ENCODE measurements at places on chromosomes 7 and 10.

- DNase-seq = no peak
These were observed 18.5 kb downstream of the AGR2 start for GRCh38 chr7:16786257-16786656.

DNA sequence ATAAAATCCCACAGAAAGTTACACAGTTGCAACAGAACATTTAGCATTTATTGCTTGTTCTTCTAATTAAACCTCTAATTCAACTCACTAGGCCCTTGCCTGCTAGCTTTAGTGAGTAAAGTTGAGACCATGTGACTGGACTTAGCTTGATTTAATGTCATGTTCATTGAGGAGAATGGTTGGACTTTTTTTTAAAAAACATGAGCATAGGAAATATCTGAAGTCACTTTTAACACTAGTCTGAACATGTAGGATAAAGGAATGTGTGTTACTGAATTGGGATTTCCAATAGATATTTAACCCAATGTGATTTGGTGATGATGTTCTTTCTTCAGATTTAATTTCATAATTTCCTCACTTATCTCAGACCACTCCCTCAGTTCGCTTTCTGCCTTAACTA is 24.6 kb upstream of the GLCCI1 start:
- DNase-seq = no peak

DNA sequence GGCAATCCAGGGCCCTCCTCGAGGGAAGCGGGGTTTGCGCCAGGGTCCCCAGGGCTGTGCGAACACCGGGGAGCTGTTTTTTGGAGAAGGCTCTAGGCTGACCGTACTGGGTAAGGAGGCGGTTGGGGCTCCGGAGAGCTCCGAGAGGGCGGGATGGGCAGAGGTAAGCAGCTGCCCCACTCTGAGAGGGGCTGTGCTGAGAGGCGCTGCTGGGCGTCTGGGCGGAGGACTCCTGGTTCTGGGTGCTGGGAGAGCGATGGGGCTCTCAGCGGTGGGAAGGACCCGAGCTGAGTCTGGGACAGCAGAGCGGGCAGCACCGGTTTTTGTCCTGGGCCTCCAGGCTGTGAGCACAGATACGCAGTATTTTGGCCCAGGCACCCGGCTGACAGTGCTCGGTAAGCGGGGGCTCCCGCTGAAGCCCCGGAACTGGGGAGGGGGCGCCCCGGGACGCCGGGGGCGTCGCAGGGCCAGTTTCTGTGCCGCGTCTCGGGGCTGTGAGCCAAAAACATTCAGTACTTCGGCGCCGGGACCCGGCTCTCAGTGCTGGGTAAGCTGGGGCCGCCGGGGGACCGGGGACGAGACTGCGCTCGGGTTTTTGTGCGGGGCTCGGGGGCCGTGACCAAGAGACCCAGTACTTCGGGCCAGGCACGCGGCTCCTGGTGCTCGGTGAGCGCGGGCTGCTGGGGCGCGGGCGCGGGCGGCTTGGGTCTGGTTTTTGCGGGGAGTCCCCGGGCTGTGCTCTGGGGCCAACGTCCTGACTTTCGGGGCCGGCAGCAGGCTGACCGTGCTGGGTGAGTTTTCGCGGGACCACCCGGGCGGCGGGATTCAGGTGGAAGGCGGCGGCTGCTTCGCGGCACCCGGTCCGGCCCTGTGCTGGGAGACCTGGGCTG is 26.0 kb downstream of the PRSS2 start:
- peak; percentile 45 for DNase-seq

GRCh38 chr10:132375116-132375794 is 21.7 kb upstream of the PWWP2B start:
- DNase-seq = no peak

- peak; percentile 60 for DNase-seq
These were observed 40.0 kb upstream of the KMT2E start for GRCh38 chr7:104973909-104974415.

GRCh38 chr10:103888113-103888841 is 29.7 kb downstream of the STN1 start:
- DNase-seq = peak; percentile 79

DNA sequence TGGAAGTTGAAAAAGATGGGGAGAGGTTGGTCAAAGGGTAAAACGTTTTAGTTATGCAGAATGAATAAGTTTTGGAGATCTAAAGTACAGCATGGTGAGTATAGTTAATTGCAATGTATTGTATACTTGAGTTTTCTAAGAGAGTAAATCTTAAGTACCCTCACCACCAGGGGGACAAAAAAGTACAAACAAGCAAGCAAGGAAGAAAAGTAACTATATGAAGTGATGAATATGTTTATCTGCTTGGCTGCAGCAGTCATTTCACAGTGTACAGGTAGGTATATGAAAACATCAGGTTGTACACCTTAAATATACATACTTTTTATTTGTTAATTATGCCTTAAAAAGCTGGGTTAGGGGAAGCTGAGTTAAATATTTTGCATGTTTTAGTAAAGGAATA is 157.3 kb downstream of the PCLO start:
- no peak for DNase-seq

GRCh38 chr7:142689439-142690120 is 59.7 kb upstream of the PRSS1 start:
- DNase-seq = no peak

- no peak for DNase-seq
These were observed 30.7 kb upstream of the RBM20 start for GRCh38 chr10:110613341-110613995.

DNA sequence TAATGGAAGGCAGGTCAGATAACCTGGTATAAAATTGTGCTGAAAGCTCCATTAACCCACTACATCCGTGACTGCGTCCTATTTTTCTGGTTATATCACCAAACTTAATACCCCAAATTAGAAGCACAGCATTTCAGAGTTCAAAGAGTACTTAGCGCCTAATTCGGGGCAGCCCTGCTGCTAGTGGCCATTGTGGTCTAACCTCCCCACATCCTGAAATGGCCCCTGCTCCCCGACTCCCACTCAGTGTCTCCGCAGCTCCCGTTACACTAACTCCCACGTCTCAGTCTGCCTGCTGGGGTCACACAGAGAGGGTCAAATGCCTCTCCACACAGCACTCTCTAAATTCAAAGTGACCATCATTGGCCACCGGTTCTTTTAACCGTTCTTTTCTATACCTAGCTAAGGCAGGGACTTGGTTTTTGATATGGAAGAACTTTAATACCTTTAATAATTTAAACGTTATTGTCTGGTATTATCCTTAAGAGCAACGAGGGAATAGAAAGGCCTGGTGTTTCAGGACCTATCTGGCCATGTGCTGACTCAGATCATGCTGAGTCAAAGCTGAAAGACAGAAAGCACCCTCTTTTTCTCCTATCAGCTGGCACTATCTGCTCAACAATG is 117.1 kb downstream of the KMT2E start:
- no peak for DNase-seq

- DNase-seq = no peak
These were observed 130.0 kb upstream of the TMEM72 start for GRCh38 chr10:44781131-44781530.

- no peak for DNase-seq
These were observed 149.5 kb downstream of the CDH23 start for GRCh38 chr10:71546220-71546619.

DNA sequence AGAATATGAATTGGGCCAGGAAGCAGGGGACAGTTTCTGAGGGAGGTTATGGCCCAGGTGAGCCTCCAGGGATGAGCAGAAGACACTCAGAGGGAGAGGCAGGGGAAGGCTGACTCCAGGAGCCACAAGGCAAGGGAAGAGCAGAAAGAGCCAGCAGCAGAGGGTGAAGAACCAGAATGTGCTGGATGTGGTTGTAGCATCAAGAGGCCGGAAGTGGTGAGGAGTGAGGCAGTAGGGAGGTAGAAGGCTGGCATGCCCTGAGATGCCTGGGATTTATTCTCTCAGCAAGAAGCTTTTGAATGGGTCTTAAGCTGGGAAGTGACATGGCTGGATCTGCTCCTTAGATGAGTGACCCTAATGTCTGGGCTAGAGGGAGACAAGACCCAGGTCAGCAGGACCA is 311.7 kb downstream of the DOCK4 start:
- no peak for DNase-seq

DNA sequence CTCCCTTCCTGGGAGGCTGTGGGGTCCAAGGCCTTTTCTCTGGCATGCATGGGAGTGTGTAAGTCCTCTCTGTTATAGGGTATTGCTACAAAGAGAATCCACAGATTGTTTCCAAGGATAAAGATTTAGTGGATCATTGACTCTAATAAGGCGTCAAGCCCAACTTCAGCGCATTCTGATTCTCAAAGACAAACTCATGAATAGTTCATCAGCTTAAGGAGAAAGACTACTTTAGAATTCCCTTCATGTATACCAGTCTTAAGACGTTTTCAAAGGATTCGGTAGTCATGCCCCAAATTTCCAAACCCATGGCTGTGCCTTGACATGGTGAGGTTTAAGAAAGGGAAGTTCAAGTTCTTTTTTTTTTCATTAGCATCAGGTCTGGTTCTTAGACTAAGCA is 46.6 kb upstream of the ABLIM1 start:
- DNase-seq = no peak

DNA sequence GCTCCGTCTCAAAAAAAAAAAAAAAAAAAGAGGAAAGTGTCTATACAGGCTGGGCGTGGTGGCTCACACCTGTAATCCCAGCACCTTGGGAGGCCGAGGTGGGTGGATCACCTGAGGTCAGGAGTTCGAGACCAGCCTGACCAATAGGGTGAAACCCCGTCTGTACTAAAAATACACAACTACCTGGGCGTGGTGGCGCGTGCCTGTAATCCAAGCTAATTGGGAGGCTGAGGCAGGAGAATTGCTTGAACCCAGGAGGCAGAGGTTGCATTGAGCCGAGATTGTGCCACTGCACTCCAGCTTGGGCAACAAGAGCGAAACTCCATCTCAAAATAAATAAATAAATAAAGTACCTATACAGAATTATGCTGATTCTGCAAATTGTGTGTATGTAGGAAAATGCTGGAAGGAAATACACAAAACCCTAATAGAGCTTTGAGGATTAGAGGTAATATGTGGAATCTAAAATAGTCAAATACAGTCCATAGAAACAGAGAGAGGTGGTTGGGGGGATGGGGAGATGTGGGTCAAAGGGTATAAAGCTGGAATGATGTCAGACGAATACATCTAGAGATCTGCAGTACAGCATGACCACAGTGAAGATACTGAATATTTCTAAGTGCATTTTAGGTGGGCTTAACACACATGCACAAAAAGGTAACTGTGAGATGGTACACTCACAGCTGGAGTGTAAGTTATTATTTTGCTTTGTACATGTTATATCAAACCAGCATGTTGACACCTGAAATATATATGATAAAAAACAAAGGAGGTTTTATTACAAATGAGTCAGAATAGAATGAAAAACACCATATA is 174.5 kb upstream of the KLF14 start:
- DNase-seq = no peak

DNA sequence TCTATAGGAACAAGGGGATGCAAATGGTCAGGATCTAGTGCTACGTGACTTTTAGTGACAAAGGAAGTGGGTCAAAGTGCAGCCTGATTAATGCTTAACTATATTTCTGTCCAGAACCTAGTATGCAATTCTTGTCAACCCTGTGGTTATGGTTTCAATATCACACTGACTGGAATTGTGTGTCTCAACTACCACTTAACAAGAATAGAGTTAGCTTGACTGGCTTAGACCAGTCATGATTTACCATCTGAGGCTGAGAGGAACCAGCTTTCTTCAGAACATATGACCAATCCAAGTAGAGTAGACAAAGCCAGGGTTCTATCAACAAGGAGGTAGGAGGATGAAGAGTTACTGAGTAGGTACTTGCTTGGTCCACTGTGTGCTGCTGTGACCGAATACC is 54.4 kb downstream of the MYPN start:
- DNase-seq = no peak

DNA sequence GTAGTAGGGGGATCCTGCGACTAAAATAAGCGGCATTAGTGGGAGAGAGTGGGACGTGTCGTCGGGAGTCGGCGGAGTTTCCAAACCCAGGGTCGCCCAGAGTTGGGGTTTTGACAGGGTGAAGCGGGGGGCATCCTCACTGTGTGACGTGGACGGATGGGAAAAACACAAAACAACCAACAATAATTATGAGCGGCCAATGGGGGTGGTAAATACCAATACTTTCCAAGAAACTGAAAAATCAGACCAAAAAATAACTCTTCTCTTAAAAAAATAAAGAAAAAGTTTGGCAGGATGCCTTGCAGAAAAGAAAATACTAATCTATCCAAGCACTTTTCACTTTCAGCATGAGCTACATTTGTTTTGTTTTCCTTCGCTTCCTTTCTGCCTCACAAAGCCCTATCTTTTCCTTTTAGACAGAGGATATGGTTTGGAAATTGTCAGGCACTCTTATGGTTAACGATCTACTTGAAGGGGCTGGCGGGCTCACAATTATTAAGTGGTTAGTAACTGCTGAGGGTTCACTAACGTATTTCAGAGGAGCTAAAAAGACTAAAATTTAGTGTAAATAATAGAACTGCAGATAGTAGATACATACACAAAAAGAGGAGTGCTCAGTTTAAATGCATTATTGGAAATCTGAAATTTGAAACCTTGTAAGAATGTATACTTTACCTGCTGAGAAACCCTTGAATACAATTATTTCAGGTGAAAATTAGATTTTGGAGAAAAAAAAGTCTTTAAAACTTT is 802 bp upstream of the CDK6 start:
- DNase-seq = peak; percentile 71

DNA sequence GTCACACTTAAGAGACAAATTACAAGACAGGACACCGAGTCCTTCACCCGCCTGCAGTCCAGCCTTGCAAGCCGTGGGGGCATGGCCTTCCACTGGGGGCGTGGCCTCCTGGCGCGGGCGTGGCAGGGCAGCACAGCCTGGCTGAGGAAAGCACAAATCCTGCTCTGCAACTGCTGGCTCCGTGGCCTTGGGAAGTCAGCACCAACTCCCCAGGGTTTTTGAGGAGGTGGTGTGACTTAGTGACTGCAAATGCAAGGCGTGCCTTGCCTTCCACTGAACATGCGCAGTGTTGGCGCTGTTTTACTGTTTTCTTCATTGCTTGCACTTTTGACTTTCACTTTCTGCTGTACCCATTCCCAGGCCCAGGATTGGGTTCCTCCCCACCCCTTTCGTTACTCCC is 12.9 kb upstream of the BMS1 start:
- no peak for DNase-seq

DNA sequence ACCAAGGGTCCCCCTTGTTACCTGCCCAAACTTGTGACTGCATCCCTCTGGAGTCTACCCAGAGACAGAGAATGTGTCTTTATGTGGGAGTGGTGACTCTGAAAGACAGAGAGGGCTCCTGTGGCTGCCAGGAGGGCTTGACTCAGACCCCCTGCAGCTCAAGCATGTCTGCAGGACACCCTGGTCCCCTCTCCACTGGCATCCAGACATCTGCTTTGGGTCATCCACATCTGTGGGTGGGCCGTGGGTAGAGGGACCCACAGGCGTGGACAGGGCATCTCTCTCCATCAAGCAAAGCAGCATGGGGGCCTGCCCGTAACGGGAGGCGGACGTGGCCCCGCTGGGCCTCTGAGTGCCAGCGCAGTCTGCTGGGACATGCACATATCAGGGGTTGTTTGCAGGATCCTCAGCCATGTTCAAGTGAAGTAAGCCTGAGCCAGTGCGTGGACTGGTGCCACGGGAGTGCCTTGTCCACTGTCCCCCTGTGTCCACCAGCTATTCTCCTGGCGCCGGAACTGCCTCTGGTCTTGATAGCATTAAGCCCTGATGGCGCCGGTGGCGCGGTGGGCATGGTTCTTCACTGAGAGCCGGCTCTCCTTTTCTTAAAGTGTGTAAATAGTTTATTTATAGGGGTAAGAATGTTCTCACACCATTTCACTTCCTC is 19.4 kb upstream of the SH2D4B start:
- DNase-seq = no peak

GRCh38 chr7:153047079-153047959 is 287.8 kb downstream of the ACTR3B start:
- DNase-seq = no peak

- no peak for DNase-seq
These were observed 31.5 kb downstream of the MKRN1 start for GRCh38 chr7:140447841-140448240.

- no peak for DNase-seq
These were observed 87.1 kb upstream of the PDLIM1 start for GRCh38 chr10:95377950-95378349.
